ENCODE measurements at places on chromosomes 2 and 18.

DNA sequence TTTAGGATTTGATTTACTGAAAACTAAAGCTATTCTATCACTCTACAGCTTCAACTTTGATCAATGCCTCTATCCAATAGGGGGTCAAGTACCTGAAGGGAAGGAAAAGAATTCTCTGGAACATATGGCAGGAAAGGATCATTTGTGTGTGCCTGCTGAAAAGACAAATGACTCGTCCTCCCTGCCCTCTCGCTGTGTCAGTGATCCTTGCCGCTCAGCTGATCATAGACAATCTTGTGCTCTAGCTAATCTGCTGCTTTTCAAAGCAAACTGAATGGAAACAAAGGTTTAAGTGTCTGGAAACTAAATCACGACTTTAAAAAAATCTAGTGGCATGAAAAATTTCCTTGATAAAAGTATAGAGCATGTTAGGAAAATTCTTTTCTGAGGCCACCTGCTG lies 75.6 kb upstream of the CPO start:
- DNase-seq, result no peak

- DNase-seq, result no peak
These were observed 3.7 kb downstream of the SMC6 start for GRCh38 chr2:17749753-17750438.

DNA sequence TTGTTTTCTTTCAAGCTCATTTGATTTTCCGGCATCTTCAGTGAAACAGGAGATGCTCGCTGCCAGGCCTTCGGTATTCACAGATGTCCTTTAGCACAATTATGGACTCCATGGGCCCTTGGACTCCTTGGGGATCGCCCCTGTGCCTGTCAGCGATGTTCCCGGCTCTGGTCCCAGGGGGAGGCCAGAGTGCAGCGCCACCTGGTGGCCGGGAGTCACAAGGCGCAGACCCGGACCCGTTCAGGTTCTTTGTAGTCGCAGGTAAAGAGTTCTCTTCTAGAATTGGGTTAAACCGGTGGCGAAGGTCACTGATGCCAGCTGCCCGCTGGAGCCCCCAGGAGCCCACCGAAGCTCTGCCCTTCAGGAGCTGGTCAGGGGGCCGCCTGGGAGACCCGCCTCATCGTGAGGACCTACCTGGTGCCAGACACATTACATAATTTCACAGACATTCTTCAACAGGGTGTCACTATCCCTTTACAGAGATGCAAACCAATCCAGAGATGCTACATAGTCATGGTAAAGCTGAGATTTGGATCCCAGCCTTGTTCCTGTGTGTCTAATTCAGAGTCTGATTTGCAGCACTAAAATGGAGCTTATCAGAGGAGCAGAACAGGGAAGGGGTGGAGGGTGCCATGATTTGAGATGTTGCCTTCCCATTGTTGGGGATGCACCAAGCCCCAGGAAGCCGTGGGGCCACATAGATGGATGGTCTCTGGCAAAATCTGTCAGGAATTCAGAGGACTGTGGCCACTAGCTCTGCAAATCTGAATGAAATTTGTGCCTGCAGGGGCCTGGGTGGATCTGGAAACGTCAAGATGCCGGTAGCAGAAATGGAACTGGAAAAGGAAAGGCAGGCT lies 6.0 kb upstream of the INPP5D start:
- peak; percentile 95 for DNase-seq

- DNase-seq, result no peak
These were observed 83.7 kb downstream of the TMEM131 start for GRCh38 chr2:97911922-97912575.

DNA sequence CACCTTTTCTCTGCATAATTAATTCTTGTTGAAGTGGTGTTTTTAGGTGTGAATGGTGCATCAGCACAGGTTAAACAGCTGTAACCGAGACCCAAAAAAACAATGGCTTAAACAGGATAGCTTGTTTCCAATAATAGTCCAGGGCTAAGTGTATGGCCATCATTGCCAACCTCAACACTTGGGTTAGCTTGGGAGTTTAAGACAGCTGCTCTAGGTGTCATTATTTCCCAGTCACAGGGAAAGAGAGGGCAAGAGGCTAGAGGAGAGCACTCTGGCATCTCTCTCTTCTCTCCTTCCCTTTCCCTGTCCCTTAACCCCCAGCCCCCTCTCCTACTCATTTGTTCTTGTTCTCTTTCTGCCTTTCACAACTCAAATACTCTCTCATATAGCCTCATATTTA lies 21.1 kb downstream of the BIRC6 start:
- DNase-seq, result no peak

DNA sequence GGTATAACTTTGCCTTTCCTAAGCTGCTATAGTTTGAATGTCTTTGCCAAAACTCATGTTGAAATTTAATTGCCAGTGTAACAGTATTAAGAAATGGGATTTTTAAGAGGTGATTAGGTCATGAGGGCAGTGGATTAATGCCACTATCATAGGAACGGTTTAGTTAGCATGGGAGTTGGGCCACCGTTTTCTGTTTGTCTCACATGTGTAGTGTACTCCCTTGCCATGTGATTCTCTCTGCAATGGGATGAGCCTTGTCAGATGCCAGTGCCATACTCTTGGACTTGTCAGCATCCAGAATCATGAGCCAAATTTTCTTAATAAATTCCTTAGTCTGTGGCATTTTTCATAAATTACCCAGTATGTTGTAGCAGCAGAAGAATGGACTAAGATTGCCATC lies 388.9 kb upstream of the RGPD4 start:
- no peak for DNase-seq

- no peak for DNase-seq
These were observed 258.2 kb downstream of the LTBP1 start for GRCh38 chr2:33204945-33205344.

GRCh38 chr2:240593026-240593702 lies 6.6 kb downstream of the CAPN10 start:
- DNase-seq, result peak; percentile 45

DNA sequence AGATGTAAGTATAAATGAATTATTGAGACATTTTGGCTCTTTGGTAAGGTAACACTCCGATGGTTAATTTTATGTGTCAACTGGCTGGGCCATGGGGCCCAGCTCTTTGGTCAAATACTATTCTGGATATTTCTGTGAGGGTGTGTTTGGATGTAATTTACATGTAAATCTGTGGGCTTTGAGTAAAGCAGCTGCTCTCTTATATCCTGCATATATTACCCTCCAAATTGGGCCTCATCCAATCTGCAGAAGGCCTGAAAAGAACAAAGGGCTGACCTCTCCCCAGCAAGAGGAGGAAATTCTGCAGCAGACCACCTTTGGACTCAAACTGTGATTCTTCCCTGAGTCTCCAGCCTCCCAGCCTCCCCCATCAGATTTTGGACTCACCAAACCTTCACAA lies 464.1 kb downstream of the PLCL1 start:
- DNase-seq, result no peak

GRCh38 chr2:175030380-175031271 lies 25.4 kb upstream of the CHN1 start:
- DNase-seq, result peak; percentile 43

DNA sequence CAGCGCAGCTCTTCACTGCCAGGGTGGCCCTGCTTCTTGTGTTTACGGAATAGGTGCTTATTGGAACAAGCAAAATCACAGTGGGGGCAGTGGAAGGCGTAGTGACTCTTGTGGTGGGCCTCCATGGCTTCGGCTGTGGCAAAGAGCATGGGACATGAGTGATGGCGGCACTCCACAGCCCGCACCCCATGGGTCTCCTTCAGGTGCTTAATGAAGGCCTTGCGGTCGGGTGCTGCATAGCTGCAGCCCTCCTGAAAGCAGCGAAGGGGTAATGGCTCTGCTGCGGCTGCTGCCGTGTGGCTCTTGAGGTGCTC lies 10.7 kb downstream of the ZNF142 start:
- no peak for DNase-seq

DNA sequence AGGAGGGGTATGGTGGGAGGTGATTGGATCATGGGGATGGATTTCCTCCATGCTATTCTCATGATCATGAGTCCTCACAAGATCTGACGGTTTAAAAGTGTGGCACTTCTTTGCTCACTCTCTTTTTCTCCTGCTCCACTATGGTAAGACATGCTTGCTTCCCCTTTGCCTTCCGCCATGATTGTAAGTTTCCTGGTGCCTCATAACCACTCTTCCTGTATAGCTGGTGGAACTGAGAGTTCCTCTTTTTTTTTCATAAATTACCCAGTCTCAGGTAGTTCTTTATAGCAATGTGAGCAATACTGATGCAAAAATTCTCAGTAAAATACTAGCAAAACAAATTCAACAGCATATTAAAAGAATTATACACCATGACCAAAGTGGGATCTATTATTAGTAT lies 728.5 kb upstream of the SLC8A1 start:
- no peak for DNase-seq

GRCh38 chr2:165895974-165896373 lies 57.6 kb downstream of the TTC21B start:
- no peak for DNase-seq

DNA sequence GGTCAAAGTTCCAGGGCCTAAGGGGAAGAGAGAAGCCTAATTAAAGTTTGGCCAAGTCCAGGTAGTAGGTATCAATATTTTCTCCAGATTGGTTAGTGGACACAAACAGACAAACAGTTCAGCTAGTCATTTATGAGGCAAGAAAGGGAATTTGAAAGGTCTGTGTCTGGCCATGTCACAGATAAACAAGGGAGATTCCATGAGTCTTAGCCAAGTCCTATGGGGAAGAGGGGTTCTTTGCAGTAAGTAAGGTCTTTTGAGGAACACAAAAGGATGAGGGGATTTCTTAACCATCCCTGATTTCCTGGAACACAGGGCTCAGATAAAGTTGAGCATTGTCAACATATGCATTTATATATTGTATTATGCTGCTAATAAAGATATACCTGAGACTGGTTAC lies 310.8 kb downstream of the PLCL1 start:
- no peak for DNase-seq

- no peak for DNase-seq
These were observed 119.3 kb upstream of the SIX2 start for GRCh38 chr2:45128580-45128997.

- DNase-seq, result no peak
These were observed 308.8 kb upstream of the FAM98A start for GRCh38 chr2:33907866-33908265.

- DNase-seq, result no peak
These were observed 88.9 kb downstream of the POLE4 start for GRCh38 chr2:75047189-75047991.

- no peak for DNase-seq
These were observed 83.9 kb upstream of the SLC39A10 start for GRCh38 chr2:195572895-195573683.

GRCh38 chr2:144505245-144505831 lies 14.6 kb downstream of the ZEB2 start:
- no peak for DNase-seq

DNA sequence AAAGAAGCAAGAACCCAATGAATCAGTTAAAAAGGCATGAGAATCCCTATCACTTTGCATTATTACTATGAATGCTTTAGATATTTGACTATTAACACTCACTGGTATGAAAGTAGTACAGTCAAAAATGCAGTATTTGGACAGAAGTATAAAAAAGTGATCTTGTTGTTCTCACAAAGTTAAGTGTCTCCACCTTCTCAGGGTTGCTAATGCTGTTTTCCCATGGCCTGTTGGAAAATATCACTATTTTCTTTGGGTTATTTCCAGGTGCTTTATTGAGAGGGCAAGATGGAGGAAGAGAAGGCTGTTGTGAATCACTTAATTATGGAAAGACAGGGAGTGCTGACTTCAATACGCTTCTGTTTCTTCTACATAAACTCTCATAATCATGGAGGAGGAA lies 13.6 kb upstream of the CREB1 start:
- DNase-seq, result no peak

DNA sequence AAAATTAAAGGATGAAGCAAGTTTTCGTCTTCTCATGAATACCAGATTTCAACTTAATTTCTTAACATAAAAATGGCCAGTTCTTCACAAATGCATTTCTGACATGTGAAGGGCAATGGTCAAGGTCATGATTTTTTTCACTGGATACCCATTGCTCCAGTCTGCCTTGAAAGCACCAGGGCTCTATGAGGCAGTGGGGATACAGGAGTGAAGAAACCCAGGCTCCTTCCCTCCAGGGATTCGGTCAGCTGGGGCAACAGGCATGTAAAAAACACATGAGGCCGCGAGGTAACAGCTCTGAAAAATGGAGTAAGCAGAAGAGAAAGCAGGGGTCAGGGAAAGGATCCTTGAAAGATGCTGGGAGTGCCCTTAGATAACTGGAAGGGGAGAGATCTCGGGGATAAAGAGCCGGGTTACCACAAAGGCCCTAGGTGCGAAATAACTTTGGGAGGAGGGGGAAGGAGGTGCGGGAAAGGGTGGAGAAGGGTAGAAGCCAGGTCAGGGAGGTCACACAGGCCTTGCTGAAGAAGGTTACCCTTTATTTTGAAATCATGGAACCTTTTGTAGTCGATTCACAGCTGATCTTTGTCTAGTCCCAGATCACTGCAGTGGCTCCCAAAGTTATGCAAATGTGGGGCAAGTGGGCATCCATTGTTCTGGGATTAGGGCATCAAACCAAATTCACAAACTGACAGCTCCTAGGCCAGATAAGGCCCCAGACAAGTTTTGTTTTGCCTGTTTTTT lies 5.2 kb upstream of the SPRED2 start:
- DNase-seq, result peak; percentile 71

DNA sequence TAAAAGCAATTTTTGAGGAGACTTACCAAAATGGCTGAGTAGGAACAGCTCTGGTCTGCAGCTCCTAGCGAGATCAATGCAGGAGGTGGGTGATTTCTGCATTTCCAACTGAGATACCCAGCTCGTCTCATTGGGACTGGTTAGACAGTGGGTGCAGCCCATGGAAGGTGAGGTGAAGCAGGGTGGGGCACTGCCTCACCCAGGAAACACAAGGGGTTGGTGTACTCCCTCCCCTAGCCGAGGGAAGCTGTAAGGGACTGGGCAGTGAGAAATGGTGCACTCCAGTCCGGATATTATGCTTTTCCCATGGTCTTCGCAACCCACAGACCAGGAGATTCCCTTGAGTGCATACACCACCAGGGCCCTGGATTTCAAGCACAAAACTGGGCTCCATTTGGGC lies 419.0 kb downstream of the NUP35 start:
- no peak for DNase-seq

DNA sequence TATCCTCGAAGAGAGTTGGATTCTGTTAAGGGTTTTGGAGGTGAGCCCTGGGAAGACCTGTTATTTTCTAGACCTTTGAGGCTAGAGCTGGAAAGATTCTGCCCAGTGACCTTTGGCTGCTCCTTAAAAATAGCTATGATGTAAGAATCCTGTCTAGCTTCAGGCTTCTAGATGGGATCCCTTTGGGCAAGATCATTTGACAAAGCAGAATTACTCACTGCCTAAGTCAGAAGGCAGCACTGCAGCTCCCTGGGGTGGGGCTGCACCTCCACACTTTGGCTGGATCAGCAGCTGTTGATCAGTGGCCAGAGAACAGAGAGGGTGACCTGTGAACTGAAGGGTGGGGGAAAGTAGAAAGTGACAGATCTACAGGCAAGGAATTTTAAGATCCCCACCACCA lies 103.8 kb downstream of the ASAP2 start:
- DNase-seq, result no peak

GRCh38 chr18:13890761-13891361 lies 24.5 kb downstream of the MC2R start:
- DNase-seq, result no peak

All from H7 (cell line).